Stimulated activated CD8-positive, alpha-beta memory T cell treated with anti-CD3 and anti-CD28 coated beads, Interleukin-4, amount 100 ng/mL, for 1 hour (primary cell): ENCODE measurements at places on chromosomes 1 and 21.

- DNase-seq: no peak
Observed at GRCh38 chr1:30672661-30673060, 50.7 kb downstream of the MATN1 start.

DNA sequence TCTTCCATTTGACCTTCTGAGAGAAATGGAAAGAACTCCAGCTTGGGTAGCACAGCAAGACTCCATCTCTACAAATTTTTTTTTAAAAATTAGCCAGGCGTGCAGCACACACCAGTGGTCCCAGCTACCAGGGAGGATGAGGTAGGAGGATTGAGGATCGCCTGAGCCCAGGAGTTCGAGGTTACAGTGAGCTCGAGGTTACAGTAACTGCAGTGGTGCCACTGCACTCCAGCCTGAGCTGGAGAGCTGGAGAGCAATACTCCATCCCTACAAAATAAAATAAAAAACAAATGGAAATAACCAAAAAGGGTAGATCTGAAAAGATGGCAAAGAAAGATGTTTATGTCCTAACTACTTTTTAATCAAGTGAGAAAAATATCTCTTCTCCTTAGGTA, 14.5 kb downstream of the POGZ start:
- DNase-seq: no peak

DNA sequence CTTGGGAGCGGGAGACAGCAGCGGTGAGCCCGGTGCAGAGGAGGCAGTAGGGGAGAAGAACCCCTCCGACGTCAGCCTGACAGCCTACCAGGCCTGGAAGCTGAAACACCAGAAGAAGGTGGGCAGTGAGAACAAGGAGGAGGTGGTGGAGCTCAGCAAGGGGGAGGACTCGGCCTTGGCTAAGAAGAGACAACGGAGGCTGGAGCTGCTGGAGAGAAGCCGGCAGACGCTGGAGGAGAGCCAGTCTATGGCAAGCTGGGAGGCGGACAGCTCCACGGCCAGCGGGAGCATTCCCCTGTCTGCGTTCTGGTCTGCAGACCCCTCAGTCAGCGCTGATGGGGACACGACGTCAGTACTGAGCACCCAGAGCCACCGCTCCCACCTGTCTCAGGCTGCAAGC, 32.9 kb downstream of the STYXL2 start:
- DNase-seq: no peak

DNA sequence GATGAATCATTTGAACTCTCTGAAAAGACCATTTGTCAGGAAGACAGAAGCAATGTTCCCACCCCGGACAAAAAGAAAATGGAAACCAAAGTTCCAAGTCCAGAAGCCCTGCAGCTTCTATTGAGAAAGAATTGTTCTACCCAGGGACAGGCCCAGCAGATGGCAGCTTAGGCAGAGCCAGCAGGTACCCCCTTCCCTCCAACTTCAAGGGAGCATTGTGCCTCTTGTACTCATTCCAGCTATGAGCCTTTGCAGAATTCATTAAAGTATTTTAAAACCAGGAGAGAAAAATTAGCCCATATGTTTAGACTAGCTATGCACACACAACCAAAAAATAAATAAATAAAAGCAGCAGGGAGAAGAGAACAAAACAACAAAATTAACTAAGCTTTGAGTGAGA, 85.2 kb upstream of the KCND3 start:
- DNase-seq: no peak

- DNase-seq: no peak
Observed at GRCh38 chr1:203656796-203657747, 30.4 kb downstream of the ATP2B4 start.

DNA sequence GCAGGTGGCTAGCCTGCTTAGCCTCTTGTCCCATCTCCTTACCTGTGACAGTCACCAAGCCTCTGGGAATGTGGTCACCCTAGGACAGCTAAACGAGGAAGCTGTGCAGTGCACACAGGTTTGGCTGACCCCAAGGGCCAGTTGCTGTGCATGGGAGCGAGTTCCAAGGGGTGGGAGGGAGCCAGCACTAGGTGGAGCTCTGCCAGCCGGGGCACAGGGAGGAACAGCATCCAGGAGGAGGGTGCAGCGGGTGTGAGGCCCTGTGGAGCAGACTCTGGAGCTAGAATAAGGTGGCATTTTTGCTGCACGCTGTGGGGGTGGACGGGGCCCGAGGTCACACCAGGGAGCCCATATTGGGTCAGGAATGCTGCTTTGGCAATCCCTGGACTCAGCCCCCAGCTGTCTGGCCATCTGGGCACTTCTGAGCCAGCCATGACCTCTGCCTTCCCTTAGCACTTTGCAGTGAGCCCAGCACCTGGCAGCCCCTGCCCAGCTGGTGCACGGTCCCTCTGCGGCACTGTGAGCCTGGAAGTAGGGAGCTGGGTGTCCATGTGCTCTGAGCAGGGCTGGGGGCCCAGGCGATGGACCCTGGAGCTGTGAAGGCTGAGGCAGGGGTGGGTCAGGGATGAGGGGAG, 8.7 kb downstream of the PDXK start:
- DNase-seq: no peak

DNA sequence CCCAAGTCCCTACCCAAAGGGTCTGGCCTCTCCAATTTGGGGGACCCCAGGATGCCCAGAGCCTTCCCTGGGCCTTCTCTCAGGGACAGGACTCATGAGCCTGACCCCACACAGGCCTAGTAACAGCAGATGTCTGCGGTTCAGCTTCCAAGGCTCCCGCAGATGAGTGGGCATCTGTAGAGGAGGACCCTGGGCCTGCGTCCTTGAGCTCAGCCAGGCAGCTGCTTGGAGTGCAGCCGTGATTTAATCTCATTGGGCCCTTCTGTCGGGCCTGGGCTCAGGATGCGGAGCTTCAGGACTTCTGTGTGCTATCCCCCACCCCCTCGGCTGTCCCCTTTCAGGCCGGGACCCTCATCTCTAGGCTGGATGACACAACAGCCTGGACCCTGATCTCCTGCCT, 35.4 kb downstream of the IGSF21 start:
- DNase-seq: no peak

- DNase-seq: no peak
Observed at GRCh38 chr1:226309398-226310244, 657 bp upstream of the LIN9 start.

GRCh38 chr1:153963850-153964331, 554 bp upstream of the SLC39A1 start:
- DNase-seq: no peak

GRCh38 chr1:29129916-29130315, 6.2 kb upstream of the TMEM200B start:
- no peak for DNase-seq

DNA sequence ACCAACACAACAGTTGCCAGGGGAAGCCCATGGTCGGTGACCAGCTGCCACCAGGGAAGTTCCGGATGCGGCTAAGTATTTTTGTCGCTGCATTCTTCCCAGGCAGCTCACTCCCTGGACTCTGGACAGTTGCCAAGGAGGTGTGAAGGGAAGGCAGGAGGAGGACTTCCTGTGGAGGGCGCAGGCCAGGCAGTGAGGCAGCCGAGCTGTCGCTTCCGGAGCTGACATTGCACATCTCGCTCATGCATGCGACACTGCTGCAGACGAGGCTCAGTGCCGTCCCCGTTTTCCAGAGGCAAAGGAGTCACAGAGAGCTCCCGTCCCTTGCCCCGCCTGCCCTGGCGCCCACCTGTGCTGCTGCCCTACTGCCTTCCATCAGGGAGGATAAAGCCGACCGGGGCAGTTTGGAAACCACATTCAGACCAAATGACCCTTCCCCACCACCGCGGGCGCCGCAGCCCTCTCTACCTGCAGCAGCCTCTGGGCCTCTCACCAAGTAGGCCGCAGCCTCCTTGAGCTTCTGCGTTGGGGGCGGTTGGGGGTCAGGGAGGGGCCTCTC, 81.4 kb downstream of the NENF start:
- no peak for DNase-seq

DNA sequence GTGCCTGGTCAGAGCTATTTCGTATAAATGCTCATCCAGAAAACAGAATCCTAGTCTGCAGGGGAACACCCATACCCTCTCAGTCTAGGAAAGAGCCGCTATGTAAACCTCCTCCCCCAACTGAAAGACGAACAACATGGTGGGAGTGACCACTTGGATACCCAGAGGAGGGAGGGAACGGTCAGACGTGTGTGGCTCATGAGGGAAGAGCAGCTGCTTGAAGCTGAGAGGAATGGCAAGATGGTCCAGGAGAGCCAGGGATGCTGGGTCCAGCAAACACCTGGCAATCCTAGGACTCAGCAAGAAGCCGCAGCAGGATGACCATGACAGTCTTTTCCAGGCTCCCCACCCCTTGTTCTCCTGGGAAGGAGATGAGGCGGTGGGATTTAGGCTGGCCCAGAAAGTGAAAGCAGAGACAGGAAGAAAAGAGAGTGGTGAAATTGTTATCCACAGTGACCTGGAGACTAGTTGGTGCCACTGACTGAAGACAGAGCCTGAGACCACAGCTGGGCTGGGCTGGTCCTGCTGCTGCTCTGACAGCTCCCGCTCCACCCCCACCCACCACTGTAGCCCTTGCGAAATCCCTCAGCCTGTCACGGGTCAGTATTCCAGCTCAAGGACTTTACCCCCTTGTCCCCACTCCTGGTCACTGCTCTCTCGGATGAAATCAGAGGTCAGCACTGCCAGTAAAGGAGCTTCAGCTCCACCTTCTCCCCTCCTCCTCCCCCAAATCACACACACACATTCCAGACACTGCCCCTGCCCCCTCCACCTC, 3.6 kb downstream of the CERS2 start:
- no peak for DNase-seq
